ENCODE measurements at places on chromosomes 12 and 14.

GRCh38 chr12:109951751-109952150, 44.4 kb downstream of the GIT2 start:
- no peak for DNase-seq

DNA sequence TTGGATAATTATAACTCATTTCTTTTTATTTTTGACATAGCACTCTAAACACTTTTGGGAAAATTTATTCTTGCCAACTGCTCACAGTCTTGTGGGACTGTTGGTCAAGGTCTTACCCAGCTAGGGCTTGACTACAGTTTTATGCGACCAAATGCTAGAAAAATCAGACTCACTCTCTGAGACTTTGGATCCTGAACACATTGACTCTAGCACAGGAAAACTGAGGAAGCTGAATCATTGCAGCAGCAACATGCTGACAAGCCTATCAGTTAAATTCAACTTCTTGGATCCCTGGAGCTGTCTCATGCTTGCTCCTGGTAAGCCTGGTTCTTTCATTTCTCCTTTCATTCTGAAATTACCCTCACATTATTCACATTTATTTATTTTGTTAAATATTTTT, 120.7 kb upstream of the TMTC2 start:
- no peak for DNase-seq

DNA sequence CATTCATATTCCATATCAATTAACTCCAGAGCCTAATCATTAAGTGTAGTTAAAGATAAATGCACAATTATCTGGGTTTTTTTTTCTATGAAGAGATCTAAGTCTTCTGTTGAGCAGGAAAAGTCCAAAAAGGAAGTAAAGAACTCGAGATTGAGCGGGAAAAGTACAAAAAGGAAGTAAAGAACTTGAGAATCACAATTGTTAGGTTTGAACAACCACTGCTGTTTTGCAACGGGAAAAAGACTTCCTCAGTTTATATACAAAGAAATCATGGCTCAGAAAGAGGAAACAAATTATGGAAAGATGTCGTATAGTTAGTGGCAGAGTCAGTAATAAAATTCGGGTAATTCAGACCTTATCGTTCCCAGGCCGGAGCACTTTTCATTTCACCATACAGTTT, 63.3 kb downstream of the PPP1R12A start:
- DNase-seq: no peak

DNA sequence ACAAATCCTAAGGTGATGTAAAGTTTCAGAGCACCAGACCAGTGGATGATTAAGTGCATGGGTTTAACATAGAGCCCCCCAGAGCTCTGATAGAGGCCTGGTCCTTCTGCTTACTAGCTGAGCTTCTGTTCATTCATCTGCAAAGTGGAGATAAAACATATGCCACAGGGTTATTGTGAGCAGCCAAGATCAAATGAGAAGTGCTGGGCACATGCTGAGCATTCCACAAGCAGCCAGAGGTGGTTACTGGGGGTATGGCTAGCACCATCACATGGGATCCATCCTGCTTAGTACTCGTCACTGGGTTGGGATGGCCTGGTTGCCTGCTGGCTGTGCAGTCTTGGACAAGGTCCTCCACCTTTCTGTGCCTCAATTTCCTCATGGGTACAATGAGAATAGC, 18.0 kb upstream of the SMUG1 start:
- no peak for DNase-seq

DNA sequence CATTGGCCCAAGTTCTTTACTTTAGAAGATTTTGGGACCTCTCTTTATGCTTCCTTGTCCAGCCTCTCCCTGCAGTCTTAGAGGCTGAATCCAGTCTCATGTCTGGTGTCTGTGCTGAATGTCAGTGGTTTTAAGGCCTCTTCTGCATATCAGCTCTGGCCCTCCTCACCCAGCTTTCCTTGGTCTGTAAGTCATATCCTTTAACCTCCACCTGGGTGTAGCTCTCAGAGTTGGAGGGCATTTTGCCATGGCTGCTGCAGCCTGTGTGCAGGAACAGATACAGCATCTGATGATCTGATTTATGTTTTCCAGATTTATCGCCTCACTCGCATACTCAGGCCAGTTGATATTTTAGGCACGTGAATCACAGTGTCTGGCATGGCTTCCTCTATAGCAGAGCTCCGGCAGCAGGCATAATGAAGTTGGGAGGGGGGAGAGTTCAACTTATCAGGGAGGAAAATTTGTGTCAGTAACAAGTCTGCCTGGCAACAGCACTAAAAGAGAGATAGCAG, 335.0 kb downstream of the PCNX1 start:
- DNase-seq: no peak

DNA sequence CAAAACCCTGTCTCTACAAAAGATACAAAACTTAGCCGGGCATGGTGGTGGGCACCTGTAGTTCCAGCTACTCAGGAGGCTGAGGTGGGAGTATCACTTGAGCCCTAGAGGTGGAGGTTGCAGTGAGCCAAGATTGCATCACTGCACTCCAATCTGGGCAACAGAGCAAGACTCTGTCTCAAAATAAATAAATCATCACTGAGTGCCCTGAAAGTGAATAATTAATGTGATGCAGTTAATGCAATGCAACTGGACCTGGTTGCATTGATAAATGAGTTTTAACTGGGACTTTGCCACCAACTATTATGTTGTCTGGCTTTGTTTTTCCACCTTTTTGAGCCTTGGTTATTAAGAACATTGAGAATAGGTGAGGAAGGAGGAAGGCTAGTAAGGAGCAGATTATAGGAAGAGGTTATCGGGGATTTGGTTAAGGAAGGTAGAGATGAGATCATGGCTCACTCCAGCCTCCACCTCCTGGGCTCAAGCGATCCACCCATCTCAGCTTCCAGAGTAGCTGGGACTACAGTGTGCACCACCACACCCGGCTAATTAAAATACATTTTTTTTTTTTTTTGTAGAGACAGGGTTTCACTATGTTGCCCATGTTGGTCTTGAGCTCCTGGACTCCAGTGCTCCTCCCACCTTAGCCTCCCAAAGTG, 8.0 kb downstream of the BORCS5 start:
- DNase-seq: no peak

DNA sequence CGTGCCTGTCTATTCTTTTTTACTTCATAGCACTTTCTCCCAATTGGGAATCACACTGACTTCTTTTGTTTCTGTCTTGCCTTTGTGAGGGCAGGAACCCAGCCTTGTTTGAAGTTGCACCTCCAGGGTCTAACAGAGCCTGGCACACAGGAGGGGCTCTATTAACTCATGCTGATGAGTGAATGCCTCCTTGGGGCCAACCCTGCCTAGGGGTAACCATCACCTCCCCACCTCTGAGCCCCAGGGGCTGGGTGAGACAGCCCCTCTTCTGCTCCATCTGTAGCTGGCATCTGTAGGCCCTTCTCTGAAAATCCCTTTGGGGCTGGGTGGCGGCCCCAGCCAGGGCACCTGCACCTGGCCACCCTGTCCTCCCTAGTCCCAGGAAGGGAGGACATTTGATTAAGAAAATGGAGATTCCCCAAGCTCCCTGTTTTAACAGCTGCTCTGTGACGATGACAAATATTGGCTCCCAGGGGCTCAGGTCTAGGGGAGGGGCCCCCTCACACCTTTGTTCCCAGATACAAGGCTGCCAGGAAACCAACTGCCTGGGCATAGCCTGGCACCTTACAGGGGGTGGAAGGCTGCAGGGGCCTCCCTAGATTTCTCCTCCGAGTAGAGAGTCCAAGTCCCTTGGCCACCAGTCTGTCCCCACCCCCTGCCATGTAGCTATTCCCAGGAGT, 11.8 kb downstream of the TAMALIN start:
- no peak for DNase-seq

GRCh38 chr14:54474232-54474793, 14.5 kb downstream of the GMFB start:
- no peak for DNase-seq

DNA sequence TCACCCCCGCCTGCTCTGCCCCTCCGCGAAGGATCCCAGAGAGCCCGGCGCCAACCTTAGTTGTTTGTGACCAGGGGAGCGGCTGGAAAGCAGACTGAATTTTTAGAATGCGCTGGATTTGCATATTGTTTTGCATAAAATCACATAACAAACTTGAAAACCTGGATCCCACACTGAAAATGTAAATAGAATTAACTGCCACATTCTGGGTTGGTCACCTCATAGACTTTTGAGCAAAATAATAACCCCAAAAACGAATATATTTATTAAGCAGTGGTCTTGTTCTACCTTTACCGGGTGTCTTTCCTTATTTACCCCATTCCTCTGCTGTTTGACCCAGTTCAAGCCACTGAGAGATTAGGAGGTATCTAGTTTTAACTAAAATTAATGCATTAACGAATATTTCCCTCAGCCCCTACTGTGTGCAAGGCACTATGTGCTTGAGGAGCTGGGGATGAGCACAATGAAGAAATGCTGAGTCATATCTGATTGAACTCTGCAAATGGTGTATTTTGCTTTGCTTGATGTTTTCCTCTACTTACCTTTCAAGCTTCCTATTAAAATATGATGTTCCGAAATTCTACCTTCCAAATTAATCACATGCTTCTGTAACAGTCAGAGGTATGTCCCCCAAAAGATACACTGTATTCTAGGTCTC, 438 bp upstream of the EGLN3 start:
- no peak for DNase-seq

DNA sequence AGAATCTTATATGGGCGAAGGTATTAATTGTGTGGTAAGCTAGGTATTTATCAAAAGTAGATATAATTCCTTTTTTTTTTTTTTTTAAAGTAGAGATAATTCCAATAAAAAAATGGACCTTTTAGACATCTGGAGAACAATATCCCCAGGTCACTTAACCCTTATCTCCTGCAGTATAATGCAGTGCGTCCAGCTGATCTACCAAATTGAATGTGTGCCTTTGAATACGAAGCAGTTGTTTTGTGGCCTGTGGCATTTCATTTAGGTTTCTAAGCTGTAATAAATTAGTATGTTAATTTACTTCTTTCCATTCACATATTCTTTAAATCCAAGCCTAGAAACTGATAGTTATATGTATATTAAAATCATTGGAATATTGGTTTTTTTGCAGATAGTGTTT, 3.1 kb downstream of the FUT8 start:
- DNase-seq: no peak

GRCh38 chr12:126069549-126070165, 1004.4 kb downstream of the AACS start:
- no peak for DNase-seq

- no peak for DNase-seq
Measured at GRCh38 chr14:66268802-66269334, 217.3 kb upstream of the CCDC196 start.

DNA sequence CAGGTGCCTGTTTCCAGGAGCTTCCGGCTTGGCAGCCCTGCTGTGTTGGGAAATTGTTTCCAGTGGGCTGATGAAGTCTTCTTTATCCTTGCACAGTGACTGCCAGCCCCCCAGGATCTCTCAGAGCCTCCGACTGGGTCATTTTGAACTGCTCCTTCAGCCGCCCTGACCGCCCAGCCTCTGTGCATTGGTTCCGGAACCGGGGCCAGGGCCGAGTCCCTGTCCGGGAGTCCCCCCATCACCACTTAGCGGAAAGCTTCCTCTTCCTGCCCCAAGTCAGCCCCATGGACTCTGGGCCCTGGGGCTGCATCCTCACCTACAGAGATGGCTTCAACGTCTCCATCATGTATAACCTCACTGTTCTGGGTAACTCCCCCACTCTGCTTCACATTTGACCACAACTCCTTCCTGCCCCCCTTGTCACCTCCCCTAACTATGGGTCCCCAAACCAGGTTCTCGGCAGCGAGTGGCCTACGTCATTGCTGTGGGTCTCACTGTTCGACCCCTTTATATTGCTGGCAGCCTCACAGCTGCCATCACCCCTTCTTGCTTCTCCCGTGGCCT, 2.3 kb downstream of the LAG3 start:
- DNase-seq: no peak

DNA sequence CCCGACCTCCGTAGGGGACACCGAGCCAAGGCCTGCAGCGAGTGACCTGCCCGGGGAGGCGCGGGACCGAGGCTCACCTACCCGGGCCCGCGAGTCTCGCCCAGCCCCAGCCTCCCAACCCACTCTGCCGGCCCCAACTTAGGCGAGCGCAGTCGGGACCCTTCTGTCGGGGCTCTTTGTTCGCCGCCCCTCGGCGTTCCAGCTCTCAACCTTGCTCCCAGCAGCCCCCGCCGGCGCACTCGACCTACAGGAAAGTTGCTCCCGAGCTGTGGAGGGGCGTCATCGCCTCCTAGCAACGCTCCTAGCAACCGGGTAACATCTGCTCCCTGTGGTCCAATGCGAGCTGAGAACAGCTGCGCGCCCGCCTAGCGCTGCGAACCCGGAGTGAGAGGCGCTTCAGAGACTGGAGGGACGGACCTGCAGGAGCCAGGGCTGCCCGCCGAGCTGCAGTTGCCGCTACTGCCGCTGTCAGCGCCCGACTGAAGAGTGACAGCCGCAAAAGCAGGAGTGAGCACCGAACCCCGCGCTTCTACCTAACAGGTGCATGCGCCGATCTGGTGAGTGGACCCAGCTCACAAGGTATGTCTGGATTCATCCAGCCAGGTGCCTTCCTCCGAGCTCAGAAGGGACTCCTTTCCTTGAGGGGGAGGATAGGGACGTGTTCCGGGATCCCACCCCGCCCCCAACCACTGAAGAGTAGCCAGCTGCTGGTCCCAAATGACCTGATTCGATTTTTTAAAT, 355.0 kb downstream of the SNAPC1 start:
- peak; percentile 31 for DNase-seq

DNA sequence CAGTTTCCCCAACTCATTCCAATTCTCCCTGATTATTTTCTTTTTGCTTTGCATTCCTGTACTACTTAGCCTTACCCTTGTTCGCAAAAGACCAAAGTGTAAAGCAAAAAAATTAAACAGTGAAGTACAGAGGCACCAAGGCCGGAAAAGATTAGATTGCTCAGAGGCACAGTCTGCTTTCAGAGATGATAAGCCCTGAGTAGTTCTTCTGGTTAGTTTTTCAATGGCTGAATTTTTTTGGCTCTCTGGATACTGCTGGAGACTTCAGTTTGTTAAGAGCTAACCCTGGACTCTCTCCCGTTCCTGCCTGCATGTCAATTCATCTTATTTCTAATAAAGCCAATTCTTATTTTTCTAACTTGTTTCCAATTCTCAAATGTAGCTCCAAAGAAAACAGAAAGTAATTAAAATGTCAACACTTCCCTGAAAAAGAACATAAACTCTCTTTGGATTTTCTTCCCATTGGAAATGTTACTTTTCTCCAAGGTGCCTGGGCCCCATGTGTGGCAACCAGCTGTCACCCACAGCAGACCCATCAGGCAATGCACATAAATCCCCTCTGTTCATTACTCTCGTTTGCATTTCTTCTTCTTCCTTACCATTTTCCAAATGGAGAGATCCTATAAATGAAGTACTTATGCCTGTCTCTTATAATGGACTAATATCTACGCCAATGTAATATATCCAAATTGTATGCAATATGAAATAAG, 142.8 kb downstream of the BTG1 start:
- DNase-seq: no peak

DNA sequence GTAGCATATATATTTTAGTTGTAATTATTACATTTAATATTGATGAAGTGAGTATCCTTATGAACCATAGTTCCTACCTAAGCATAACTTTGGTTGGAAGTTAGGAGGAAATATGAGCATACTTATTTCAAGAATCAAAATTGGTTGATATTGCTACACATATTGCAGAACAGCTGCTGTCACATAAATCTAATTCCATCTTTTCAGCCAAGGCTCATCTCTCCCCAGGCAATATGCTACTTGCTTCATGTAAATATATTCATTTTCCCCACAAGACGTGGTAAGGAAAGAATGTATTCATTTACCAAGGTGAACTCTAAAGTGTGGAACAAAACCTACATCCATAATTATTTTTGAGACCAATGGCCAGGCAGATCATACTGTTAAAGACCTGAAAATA, 62.5 kb upstream of the HIF1A start:
- no peak for DNase-seq

Data from stimulated activated CD4-positive, alpha-beta T cell treated with anti-CD3 and anti-CD28 coated beads, Interleukin-1b, Interleukin-23, amount 100 ng/mL, for 4 hours (primary cell).